Hepatocyte (in vitro differentiated cells): ENCODE measurements at places on chromosomes 4 and X. TPM values are rescaled to one million over a fixed set of nuclear protein-coding genes. Genes with fewer than 3 reads are reported as not detected.

DNA sequence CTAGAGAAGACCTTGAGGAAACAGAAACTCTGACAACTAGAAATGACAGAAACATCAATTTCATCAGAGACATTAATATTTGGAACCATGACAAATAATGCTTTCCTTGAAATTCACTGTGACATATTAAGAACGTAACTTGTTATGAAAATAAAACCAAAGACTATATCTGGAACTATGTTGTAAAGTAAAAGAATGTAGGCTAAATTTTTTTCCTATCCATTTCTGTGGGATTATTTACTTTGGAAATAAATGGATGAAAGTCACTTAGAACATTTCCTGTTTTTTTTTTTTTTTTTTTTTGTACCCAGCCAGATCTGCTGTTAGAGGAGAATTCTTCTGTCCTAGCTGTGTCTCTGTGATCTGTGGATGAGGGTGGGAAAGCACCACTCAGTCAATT, 255.9 kb downstream of the SPRY1 start:
- no peaks in the 10 kb centered on the region for H3K27me3 ChIP-seq
- H3K27ac ChIP-seq, result no peak overlapping the region
- peaks cover 28% of the 10 kb centered on the region for H3K4me1 ChIP-seq
- no peak overlapping the region for H3K4me3 ChIP-seq
- H3K36me3 ChIP-seq, result no peaks in the 10 kb centered on the region
- no peak for DNase-seq

The CXorf58 gene
- 0.60 and 2.8 TPM in 2 replicates for total RNA-seq

DNA sequence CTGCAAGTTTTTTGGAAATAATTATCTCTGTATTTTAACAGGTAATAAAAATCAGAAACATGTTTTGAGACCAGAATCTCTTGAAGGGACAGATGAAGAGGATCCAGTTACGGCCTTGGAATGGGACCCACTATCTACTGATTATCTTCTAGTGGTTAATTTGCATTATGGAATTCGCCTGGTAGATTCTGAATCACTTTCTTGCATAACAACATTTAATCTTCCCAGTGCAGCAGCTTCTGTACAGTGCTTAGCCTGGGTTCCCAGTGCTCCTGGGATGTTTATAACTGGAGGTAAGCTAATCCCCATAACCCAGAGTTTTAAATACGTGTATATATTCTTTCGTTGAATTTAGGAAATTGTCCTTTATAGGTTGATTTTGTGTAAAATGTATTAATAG, 59.4 kb downstream of the WDR17 start:
- no peak overlapping the region for H3K27ac ChIP-seq
- H3K4me3 ChIP-seq, result no peak overlapping the region
- peaks cover 4% of the 10 kb centered on the region for H3K4me1 ChIP-seq
- H3K36me3 ChIP-seq, result no peaks in the 10 kb centered on the region
- no peaks in the 10 kb centered on the region for H3K27me3 ChIP-seq
- no peak for DNase-seq

The RNF175 gene
- total RNA-seq, result 2.1 and 2.8 TPM in 2 replicates

GRCh38 chrX:73817393-73818199, 254.6 kb downstream of the CHIC1 start:
- H3K36me3 ChIP-seq, result no peaks in the 10 kb centered on the region
- DNase-seq, result no peak
- H3K4me1 ChIP-seq, result no peaks in the 10 kb centered on the region
- H3K27me3 ChIP-seq, result no peaks in the 10 kb centered on the region
- H3K4me3 ChIP-seq, result no peak overlapping the region

The DRP2 gene
- 0.40 and 0.84 TPM in 2 replicates for total RNA-seq
